Heart right ventricle (tissue), 16 donors: ENCODE measurements at places on chromosomes 3 and 15. TPM values are rescaled to one million over a fixed set of nuclear protein-coding genes. Genes with fewer than 3 reads are reported as not detected.

DNA sequence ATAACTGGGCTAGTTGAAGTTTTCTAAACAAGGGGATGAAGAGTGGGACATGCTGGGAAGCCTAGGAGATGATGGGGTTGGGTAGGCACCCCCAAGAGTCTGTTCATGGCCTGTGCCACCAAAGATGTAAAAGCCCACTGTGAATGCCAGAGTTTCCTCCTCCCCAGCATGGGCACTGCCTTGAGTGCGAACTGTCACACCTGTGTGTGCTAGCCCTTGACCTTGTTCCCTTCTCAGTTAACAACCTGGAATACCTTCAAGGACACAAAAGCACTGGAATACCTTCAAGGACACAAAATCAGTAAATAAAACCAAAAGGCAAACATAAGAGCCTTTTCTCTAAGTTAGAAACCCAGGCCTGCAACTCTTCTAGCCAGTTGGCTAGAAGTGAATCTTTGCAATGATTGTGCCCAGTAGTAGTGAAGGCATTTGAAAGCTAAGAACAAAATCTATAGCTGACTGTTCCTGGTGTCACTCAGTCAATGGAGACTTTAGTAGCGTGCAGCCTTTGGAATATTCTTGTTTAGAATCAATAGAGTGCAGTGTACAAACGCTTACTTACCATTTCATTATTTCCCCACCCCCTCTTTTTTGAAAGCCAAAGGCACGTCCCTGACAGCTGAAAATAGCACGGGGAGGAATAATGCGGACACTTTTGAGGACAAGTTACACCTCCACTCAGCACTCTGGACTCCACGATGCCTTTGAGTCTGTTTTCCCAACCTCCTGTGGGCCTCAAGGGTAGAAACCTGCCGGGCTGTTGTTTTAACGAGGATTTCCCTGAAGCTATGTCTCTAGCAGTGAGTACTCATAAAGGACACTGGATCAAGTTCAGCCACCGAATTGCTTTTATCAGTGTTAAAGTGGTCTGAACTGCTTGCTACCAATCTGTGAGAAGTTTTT lies 24.2 kb downstream of the PSMD6 start:
- no peak for DNase-seq

- no peak for DNase-seq
Measured at GRCh38 chr15:67082007-67082536, 16.7 kb downstream of the SMAD3 start.

Gene C3orf20
- total RNA-seq, result 0.14 TPM

GRCh38 chr3:31725976-31726375 lies 193.3 kb downstream of the STT3B start:
- no peak for DNase-seq

- DNase-seq, result no peak
Measured at GRCh38 chr15:60184579-60184978, 180.5 kb downstream of the FOXB1 start.

- DNase-seq, result no peak
Measured at GRCh38 chr3:31890742-31891469, 90.2 kb downstream of the OSBPL10 start.

DNA sequence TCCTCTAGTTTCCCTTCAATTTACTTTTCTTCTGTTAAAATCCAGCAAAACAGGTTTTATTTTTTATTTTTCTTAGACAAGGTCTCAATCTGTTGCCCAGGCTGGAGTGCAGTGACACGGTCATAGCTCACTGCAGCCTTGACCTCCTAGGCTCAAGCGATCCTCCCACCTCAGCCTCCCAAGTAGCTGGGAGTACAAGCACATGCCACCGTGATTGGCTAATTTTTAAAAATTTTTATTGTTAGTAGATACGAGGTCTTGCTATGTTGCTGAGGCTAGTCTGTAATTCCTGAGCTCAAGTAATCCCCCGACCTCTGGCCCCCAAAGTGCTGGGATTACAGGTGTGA lies 41.6 kb downstream of the ILDR1 start:
- no peak for DNase-seq

DNA sequence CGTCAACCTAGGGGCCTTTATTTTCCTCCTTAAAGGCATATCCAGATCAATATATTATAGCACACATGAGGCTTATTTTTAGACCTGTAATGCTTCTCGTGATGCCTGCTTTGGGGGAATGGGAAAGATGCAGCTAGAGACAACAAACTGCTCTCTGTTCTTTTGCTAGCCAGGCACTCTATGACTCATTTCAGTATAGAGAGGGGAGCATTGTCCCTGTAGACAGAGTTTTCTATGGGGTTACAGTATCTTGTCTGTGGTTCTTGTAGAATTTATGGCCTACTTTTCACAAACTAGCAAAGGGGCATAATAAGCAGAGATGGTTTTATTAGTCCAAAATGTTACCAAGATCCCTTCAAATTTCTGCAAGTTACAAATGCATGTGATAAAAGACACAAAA lies 305.6 kb downstream of the LSAMP start:
- DNase-seq, result no peak

GRCh38 chr15:85493260-85493659 lies 112.9 kb downstream of the AKAP13 start:
- no peak for DNase-seq

Gene ADGRG7
- not detected for total RNA-seq

- DNase-seq, result no peak
Measured at GRCh38 chr3:159904911-159905310, 83.7 kb upstream of the IL12A start.

GRCh38 chr15:89087161-89087829 lies 961 bp upstream of the ABHD2 start:
- DNase-seq, result peak; percentile 41

Gene CAND2
- 92.2 TPM for total RNA-seq

Gene FANCD2OS
- not detected for total RNA-seq

Gene SUSD5
- 1.1 TPM for total RNA-seq

GRCh38 chr3:126476166-126477060 lies 722 bp upstream of the ZXDC start:
- peak; percentile 59 for DNase-seq

- DNase-seq, result no peak
Measured at GRCh38 chr3:193730976-193731375, 138.0 kb downstream of the OPA1 start.

DNA sequence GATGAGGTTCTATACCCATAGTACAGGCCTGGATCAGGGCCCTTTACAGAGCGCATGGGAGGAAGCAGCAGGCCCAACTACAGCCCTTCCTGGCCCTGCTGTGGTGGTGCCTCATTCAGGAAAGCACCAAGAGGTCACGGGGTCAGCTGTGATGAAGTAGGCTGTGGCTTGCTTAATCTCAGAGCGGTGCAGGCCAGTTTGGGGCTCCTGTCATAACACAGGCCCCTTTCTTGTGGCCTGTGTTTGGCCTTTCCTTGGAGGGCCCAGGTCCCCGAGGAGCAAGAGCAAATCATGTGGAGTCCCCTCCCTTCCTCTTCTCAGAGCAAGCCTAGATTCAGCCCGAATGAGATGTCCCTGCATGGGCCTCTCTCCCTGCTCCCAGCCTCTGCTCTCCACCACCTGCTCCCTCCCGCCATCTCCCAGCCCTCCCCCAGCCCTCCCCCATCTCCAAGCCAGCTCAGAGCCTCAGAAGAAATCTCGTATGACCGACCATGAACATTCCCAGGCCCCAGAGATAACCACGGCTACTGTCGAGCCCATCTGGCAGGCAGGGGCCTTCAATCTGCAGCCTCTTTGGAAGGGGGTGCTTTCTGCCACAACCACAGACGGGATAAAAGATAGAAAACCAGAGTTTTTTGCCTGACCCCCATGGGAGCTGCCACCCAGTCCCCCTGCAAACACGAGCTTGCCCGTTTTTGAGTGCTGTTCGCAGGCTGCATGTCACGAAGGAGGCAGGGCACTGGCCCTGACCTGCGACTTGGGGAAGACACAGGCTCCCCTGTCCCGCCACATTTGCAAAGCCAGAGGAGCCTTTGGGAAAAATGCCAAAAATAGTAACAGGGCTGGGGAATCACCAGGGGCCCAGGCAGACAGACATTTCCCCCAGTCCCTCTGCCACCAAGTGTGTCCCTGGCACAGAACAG lies 32.3 kb upstream of the DUSP7 start:
- no peak for DNase-seq

GRCh38 chr3:50466177-50466576 lies 37.3 kb downstream of the CACNA2D2 start:
- DNase-seq, result no peak

DNA sequence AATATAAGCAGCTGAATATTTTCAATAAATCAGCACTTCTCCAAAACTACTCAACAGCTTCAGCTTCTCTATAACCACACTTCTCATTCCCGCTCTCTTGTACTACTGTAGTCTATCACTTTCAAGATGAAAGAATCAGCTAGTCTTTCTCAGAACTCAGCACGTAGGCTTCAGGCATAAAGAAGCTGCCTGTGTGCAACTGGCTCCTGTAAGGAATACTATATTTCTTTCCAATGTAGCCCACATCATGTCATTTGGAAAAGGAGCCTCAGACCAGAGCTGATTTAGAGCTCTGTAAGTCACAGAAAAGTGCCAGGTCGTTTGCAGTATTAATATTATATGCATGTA lies 62.3 kb downstream of the FMN1 start:
- no peak for DNase-seq

- DNase-seq, result no peak
Measured at GRCh38 chr3:149752788-149753136, 473 bp upstream of the COMMD2 start.

GRCh38 chr3:47404955-47405790 lies 24.4 kb downstream of the PTPN23 start:
- no peak for DNase-seq

Gene STRC
- not detected for total RNA-seq

Gene AQP9
- 0.62 TPM for total RNA-seq

Gene PEX11A
- total RNA-seq, result 9.7 TPM

- DNase-seq, result no peak
Measured at GRCh38 chr3:113485161-113485609, 29.8 kb downstream of the SPICE1 start.

Gene CMSS1
- 24.6 TPM for total RNA-seq

DNA sequence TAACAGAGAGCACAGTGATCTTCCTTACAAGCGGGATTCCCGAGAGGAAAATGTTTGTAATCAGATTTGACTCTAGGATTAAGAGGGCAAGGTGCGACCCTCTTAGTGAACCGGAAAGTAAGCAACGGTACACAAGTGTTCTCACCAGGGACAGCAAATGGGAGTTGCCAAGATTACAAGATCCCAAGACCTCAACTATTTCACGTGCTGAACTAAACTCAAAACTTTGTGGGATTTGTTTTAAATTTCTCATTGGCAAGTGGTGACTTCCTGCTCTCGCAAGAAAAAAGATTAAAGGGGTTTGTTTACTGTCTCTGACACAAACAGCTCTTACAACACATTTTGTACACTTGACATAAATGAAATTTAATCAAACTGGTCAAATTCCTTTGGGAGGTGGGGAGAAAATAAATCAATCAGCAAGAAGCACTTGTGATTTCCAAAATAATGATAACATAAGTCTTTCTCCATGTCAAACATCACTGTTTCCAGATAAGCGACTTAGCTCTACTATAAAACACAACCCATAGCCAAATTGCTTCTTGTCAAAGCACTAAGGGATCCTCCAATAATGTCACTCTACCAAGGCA lies 2.2 kb upstream of the PGPEP1L start:
- DNase-seq, result no peak

DNA sequence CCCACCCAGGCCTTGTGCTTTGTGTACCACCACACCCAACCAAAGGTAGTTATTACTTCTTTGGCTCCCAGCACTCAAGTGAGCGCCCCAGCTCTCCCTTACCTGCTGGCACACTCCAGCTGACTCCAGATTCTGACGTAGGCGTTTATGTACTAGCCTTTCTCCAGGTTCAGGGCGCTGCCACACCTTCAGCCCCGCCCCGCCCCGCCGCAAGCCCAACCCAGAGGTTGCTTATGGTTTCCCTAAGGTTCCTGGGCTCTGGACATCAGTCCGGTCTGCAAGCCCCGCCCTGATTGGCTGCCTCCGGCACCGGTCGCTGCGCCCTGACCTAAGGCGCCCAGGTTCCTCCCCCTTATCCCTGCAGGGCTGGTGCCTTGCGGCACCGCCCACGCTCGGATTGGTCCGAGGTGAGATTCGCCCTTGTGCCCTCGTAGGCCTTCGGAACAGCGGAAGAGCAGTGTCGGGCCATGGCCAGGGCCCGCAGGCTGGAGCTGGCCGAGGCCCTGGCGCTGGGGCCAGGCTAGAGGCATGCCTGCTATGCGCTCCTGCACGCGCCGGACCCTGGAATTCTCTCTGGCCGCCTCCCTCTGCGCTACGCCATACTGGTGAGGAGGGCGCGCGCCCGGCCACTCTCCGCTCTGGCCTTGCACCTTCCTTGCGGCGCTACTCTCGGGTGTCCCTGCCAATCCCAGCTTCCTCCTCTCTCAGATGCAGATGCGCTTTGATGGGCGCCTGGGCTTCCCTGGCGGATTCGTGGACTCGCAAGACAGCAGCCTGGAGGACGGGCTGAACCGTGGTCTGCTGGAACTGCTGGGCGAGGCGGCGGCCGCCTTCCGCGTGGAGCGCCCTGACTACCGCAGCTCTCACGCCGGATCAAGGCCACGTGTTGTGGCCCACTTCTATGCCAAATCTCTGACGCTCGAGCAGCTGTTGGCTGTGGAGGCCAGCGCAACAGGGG lies 19.8 kb upstream of the NUDT16 start:
- DNase-seq, result peak; percentile 80

DNA sequence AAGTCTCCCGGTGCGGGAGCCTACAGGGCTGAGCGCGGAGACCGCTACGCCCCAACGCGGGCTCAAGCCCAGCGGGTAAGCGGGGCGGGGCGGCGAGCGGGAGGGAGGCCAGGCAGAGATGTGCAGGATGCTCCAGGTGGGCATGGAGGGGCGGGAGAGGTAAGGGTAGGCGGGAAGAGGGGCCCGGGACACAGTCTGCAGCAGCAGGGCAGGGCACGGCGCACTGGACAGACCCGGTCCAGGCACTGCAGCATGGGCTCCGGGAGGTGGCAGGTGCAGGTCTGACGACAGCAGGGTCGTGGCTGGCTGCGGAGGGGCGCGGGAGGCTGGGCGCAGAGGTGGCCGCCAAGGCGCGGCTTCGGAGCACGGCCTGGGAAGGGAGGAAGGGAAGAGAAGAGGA lies 102.8 kb downstream of the GABRB3 start:
- no peak for DNase-seq

GRCh38 chr3:10509325-10509724 lies 3.9 kb upstream of the ATP2B2 start:
- no peak for DNase-seq

DNA sequence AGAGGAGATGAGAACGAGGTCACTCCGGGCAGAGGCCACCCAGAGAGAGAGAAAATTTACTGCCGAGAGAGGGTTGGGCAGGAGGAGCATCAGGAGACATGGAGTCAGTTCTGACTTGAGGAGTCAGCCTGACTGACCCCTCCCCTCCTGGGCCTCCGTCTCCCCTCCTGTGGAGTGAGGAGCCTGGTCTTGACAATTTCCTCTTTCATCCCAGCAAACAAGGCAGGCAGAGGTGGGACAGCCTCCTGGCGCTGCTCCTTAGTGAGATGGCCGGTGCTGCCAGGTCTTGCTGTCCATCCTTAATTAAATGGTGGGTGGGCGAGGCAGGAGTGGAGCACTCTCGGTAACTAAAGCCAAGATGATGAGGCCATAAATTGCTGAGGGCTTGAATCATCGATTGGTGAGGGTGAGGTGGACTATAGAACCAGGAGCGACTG lies 60.6 kb downstream of the CYP11A1 start:
- no peak for DNase-seq

DNA sequence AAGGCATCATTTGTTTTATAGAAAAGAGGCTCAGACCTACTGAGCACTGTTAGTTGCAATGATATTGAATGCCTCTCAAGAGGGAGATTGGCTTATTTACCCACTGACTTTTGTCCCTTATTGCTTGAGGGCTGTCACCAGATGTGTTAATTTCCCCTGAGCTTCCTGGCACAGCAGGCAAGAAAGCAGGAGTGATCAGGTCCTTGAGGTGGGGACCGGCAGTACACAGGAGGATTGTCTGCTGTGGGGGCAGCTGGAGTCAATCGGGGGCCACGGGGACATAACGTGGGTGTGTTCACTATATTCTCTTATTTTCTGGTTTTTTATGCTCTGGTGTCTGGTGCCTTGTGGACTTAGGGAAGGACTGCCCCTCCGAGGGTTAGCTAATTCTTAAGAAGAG lies 44.6 kb downstream of the GASK1A start:
- no peak for DNase-seq
